ENCODE measurements at places on chromosomes 13 and 19.
A peak's percentile ranks its signal among the peaks of the same experiment; 100 is the strongest.

- no peak for DNase-seq
Observed at GRCh38 chr13:30805603-30806011, 70.3 kb downstream of the ALOX5AP start.

- no peak for DNase-seq
Observed at GRCh38 chr13:51047434-51048165, 63.5 kb downstream of the C13orf42 start.

DNA sequence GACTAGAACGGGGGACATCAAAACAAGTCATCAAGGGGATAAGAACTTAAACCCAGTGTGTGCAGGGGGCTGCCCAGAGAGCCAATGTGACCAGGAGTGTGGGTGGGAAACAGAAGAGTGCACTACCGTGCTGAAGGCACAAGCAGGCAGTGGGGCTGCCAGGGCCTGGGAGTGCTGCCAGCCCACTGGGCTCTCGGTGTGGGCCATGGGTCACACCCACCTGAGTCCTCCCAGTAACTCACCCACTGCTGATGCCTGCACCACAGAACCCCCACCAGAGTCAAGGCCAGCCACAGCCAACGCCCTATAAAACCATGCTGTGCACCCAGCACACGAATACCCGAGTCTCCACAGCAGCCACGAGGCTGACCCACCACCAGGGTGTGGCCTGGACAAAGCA is 8.5 kb downstream of the MED26 start:
- DNase-seq: no peak

- DNase-seq: no peak
Observed at GRCh38 chr19:30159636-30160035, 212.5 kb upstream of the ZNF536 start.

DNA sequence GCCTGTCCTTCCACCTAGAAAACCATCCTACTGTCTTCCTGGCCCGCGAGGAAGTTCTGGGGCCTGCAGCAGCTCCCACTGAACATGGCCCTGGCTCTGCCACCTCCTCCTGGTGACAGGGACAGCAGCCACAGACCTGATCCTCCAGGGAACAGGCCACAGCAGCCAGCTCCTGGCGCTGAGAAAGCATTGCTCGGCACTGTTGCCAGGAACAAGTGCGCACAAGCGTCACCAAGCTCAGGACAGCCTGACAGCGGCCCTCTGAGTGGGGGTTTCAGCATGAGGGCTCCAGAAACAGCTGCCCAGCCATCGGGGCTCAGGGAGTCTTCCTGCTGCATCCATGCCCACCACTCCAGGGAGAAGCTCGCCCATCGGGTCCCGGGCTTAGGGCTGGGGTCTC is 21.9 kb downstream of the AP3D1 start:
- DNase-seq: no peak

- DNase-seq: no peak
Observed at GRCh38 chr13:51782026-51782710, 21.8 kb downstream of the DHRS12 start.

DNA sequence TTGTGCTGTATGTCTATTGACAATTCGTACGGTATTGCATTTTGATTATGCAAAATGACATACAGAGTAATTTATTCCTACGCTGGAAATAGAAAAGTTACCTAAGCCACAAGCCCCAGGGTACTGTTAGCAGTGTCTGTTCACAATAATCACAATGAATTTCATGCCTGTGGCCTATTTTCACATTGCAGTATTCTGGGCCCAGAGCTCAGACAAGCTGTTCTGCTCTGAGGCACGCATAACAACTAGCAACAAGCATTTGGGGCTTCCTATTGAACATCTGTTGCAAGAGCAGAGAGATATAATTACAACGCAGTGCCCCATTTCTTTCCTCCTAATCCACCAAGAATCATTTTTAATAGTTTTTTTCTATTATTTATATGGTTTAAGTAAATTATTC is 158.9 kb upstream of the SGCG start:
- peak; percentile 23 for DNase-seq

GRCh38 chr13:93967286-93967685 is 512.2 kb downstream of the DCT start:
- no peak for DNase-seq

GRCh38 chr19:18519962-18520847 is 1.7 kb downstream of the ELL start:
- DNase-seq: peak; percentile 29

DNA sequence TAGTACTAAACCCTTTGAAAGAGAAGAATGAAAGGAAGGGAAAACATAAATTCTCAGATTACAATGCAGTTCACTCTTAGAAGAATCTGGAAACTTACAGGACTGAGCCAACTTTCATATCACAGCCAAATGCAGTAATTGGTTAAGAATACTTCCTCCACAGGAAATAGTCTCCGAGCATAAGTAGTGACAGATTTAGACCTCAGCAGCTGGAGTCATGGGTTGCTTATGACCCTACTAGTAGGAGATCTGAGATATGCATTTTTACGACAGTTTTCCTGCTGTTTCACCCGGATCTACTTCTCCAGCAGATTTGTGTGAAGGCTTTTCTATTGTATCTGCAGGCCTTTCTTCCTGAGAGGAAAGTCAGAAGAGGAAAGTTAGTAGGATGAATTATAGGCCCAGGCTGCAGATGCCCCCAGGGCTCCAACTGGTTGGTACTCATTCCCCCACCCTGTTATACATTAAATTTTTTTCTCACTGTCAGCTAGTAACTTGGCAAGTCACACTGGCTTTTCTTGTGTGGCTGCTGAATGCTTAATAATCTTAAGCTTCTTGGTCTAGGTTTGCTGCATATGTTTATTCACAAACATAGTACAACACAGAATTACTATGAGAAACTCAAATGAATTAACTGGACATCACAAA is 1241.5 kb upstream of the MIR17HG start:
- DNase-seq: no peak

DNA sequence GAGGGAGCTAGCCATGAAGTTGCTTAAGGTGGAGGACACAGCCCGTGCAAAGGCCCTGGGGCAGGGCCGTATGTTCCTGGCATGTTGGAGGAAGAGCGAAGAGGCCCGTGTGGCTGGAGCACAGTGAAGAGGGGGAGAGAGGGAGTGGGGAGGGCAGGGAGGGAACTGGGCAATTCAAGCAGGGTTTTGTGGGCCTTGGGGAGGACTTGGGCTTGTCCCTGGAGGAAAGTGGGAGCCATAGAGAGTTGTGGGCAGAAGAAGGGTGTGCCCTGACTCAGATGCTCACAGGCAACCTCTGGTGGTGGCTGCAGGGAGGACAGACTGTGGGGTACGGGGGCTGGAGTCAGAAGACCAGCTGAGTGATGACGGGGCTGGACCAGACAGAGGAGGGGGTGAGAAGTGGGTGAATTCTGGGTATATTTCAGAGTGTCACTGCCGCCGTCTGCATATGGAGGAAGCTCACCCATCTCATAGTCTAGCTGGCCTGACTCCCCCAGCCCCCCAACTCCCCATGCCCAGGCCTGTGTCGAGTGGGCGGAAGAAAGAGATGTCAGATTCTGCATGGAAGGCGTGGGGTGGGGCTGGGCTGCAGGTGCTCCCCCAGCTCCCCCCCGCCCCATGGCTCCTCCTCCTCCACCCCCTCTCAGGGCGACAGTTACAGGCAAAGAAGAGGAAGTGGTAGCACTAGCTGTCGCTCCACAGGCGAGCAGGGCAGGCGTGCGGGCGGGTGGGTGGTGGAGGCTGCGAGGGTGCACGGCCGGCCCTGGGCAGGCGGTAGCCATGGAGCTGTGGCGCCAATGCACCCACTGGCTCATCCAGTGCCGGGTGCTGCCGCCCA is at the start of gene VAV1:
Gene VAV1 (plus strand): TSS at position 681 of the 838 bp plus-strand sequence. CDS start 100 bp downstream, at position 781.
- no peak for DNase-seq

GRCh38 chr13:22085001-22085400 is 414.1 kb downstream of the FGF9 start:
- DNase-seq: no peak

DNA sequence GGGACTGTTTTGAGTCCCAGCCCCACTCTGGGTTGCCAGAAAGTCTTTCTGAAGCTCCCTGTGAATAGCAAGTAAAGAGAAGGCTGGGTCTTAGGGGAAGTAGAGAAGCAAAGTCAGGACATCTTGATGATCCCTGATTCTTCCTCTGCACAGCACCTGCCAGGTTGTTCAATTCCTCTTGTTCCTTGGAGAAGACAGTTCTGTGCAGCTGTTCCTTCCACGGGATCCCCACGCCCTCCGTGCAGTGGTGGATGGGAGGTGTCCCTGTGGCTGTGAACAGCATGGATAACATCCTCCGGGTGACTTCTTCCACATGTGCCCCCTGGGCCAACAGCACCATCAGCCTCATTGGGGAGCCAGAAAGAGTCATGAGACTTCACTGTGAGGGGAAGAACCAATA is 29.1 kb upstream of the IGLON5 start:
- DNase-seq: no peak

- DNase-seq: peak; percentile 96
Observed at GRCh38 chr19:21505459-21506451, at the start of gene ZNF429. Gene ZNF429 (plus strand): TSS chr19:21505602. CDS start chr19:21505772, 170 bp downstream.

- DNase-seq: peak; percentile 71
Observed at GRCh38 chr13:81781471-81781870, 1440.5 kb upstream of the SPRY2 start.

DNA sequence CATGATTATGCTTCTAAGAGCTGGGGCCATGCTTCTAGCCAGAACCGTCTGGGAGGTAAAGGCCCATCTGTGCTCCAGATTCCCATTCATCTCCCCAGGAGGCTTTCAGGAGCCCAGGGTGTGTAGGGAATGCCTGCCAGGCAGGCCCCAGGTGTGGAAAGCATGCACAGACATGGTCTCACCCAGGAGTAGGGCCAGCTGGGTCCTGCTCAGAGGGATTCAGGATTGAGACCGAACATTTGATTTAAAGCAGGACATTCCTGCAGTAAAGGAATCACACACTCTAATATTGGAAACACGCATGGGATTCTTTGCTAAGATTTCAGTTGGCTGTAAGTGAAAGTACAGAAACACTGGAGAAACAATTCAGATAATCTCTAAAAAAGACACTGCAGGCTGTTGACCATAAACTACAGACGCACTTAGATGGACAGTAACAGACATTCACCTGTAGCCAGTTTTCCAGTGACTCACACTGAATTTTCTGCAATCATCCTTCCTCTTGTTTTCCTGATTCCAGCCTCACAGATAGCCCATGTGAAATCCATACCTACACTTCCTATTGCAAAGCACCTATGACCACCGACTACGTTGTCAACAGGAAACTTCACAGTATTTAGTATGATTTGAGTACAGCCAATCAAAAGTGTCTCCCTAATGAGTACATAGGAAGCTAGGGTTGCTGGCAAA is 257.8 kb downstream of the TBC1D4 start:
- DNase-seq: no peak

DNA sequence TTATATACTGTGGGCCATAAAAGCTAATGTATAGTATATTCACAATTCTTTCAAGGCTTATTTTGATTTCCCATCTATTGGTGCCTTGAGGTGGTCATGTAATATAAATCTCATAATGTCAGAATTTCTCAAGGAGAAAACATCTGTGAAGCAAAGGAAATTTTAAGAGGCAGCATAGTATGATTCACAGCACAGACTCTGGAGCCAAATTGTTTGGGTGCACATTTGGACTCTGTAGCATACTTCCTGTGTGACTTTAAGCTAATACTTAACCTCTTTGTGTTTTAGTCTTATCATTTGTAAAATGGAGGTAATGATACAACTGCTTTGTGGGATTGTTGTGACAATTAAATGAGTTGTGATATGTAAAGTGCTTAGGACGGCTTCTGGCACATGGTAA is 67.6 kb downstream of the PIBF1 start:
- DNase-seq: no peak

DNA sequence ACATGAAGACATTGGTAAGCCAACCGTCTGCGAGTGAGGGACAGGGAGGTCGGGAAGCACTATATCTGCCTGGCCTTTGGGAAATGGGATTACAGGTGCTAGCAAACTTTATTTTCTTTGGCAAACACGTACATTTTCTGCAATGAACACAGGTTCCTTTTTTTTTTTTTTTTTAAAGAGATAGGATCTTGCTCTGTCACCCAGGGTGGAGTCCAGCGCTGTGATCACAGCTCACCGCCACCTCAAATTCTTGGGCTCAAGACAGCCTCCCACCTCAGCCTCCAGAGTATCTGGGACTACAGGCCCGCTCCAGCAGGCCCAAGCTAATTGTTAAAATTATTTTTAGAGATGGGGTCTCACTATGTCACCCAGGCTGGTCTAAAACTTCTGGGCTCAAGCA is 24.2 kb downstream of the ELAVL1 start:
- DNase-seq: no peak

DNA sequence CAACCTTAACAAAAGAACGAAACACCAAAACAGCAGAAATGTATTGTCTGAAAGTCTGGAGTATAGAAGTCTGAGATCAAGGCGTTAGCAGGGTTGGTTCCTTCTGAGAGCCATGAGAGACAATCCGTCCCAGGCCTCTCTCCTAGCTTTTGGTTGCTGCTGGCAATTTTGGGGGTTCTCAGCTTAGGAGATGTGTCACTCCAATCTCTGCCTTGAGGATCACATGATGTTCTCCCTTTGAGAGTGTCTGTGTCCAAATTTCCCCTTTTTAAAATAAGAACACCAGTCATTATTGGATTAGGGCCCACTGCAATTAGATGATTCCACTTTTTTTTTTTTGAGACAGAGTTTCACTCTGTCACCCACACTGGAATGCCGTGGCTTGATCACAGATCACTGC is 10.1 kb downstream of the KCNN1 start:
- DNase-seq: no peak

GRCh38 chr13:51237887-51238286 is 15.7 kb downstream of the FAM124A start:
- no peak for DNase-seq

GRCh38 chr19:43812259-43812658 is 10.0 kb upstream of the LYPD5 start:
- DNase-seq: no peak

DNA sequence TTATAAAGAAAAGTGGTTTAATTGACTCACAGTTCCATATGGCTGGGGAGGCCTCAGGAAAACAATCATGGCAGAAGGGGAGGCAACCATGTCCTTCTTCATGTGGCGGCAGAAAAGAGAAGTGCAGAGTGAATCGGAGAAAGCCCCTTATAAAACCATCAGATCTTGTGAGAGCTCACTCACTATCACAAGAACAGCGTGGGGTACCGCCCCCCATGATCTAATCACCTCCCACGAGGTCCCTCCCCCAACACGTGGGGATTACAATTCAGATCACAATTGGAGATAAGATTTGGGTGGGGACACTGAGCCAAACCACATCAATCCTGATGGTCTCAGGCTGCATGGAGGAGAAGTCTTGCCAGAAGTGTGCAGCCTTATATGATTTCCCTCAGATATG is 26.0 kb downstream of the TM9SF2 start:
- DNase-seq: no peak

DNA sequence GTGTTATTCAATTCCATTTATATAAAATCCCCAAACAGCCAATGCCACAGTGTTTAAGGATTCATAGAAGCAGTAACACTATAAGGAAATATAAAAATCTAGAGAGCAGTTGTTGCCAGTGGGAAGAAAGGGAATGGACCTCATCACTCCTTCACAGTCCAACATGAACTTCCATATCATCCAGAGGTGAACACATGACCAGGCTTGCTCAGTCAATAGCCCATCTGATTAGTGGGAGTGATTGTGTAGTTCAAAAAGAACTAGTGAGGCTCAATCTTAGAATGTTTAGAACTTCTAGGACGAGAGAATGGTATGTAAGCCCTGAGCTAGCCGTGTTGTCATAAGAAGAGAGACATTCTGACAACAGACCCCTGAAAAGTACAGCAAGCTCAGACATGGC is 314.1 kb downstream of the LIG4 start:
- DNase-seq: no peak

GRCh38 chr19:38411041-38411712 is 8.3 kb downstream of the FAM98C start:
- no peak for DNase-seq

- DNase-seq: no peak
Observed at GRCh38 chr19:45020071-45020470, 18.8 kb upstream of the CLASRP start.
